ENCODE measurements at places on chromosomes 16 and 17. TPM values are rescaled to one million over a fixed set of nuclear protein-coding genes. Genes with fewer than 3 reads are reported as not detected.

The CNGB1 gene
- not detected for total RNA-seq

The TBC1D28 gene
- not detected for total RNA-seq

The EFNB3 gene
- not detected for total RNA-seq

- H3K27me3 ChIP-seq: no peaks in the 10 kb centered on the region
- no peaks in the 10 kb centered on the region for H3K36me3 ChIP-seq
- no peaks in the 10 kb centered on the region for H3K4me1 ChIP-seq
- no peak overlapping the region for H3K27ac ChIP-seq
- H3K4me3 ChIP-seq: no peak overlapping the region
- DNase-seq: no peak
These were observed 168.9 kb downstream of the GRIN2A start for GRCh38 chr16:10013364-10013763.

GRCh38 chr16:1176280-1176897 is 23.5 kb downstream of the CACNA1H start:
- H3K4me3 ChIP-seq: no peak overlapping the region
- H3K27ac ChIP-seq: no peak overlapping the region
- no peaks in the 10 kb centered on the region for H3K36me3 ChIP-seq
- no peaks in the 10 kb centered on the region for H3K27me3 ChIP-seq

- no peaks in the 10 kb centered on the region for H3K27me3 ChIP-seq
- H3K27ac ChIP-seq: no peak overlapping the region
- peaks cover 13% of the 10 kb centered on the region for H3K4me1 ChIP-seq
- DNase-seq: no peak
- no peaks in the 10 kb centered on the region for H3K36me3 ChIP-seq
These were observed 478.3 kb upstream of the ERCC4 start for GRCh38 chr16:13441675-13442074.

- no peak overlapping the region for H3K4me3 ChIP-seq
- no peak overlapping the region for H3K27ac ChIP-seq
- no peaks in the 10 kb centered on the region for H3K36me3 ChIP-seq
- DNase-seq: no peak
These were observed 372.7 kb upstream of the CDH11 start for GRCh38 chr16:65494609-65495008.

GRCh38 chr16:11511328-11511727 is 75.4 kb downstream of the LITAF start:
- no peak overlapping the region for H3K4me3 ChIP-seq
- no peak overlapping the region for H3K27ac ChIP-seq
- H3K27me3 ChIP-seq: no peaks in the 10 kb centered on the region
- DNase-seq: no peak
- peaks cover 6% of the 10 kb centered on the region for H3K4me1 ChIP-seq

DNA sequence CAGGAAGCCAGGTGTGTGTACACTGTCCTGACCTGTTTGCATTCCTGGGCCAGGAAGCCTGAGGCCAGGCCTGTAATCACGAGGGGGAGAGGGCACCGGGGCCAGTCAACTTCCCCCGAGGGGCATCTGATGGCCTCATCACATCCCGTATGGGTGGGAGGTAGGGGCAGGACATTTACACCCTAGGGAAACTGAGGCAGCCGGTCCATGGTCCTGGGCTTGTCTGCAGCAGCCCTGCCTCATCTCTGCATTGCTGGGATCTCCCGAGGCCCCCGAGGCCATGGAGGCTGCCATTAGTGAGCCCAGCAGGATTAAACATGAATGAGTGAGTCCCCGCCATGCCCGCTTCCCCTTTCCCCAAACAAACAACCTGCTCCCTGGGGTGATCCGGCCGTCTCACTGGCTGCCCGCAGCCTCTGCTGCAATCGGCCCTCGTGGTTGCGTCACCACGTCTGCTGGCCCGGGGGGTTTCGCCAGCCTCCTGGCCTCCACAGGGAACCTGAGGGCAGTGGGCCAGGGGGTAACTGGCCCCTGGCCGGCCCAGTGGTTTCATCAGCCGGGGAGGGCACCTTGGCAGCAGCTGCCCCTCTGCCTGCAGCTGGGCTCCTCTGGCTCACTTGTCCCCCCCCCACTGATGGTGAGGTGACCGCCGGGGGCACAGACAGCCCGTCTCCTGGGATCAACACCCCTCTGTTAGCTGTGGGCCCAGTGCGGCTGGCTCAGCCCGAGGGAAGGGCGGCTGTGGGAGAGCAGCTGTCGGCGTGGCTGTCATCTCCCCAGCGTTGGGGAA is 88.3 kb upstream of the GSE1 start:
- no peaks in the 10 kb centered on the region for H3K27me3 ChIP-seq
- H3K27ac ChIP-seq: no peak overlapping the region
- DNase-seq: no peak
- no peaks in the 10 kb centered on the region for H3K4me1 ChIP-seq

GRCh38 chr17:76266244-76266938 is 1.2 kb downstream of the UBALD2 start:
- H3K36me3 ChIP-seq: no peaks in the 10 kb centered on the region
- peak overlapping the region; percentile 99 for H3K27ac ChIP-seq
- H3K4me1 ChIP-seq: peaks cover 52% of the 10 kb centered on the region
- peak overlapping the region; percentile 84 for H3K4me3 ChIP-seq
- DNase-seq: no peak

DNA sequence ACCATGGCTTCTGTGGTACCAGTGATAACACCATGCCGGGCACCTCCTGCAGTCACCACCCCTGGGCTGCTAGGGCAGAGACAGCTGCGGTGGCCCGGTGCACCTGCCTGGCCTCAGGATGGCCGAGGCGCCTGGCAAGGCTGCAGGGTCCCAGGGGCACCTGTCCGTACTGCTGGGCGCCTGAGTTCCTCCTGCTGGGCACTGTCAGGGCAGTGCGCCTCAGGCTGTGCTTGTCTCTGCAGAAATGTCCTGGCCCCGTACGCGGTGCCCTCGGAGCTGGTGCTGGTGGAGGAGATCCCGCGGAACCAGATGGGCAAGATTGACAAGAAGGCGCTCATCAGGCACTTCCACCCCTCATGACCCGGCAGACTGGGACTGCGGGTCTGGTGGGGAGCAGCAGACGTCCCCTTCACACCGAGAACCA is 17.7 kb upstream of the CDH15 start:
- no peaks in the 10 kb centered on the region for H3K4me1 ChIP-seq
- no peak overlapping the region for H3K4me3 ChIP-seq
- H3K27ac ChIP-seq: no peak overlapping the region
- no peaks in the 10 kb centered on the region for H3K27me3 ChIP-seq

DNA sequence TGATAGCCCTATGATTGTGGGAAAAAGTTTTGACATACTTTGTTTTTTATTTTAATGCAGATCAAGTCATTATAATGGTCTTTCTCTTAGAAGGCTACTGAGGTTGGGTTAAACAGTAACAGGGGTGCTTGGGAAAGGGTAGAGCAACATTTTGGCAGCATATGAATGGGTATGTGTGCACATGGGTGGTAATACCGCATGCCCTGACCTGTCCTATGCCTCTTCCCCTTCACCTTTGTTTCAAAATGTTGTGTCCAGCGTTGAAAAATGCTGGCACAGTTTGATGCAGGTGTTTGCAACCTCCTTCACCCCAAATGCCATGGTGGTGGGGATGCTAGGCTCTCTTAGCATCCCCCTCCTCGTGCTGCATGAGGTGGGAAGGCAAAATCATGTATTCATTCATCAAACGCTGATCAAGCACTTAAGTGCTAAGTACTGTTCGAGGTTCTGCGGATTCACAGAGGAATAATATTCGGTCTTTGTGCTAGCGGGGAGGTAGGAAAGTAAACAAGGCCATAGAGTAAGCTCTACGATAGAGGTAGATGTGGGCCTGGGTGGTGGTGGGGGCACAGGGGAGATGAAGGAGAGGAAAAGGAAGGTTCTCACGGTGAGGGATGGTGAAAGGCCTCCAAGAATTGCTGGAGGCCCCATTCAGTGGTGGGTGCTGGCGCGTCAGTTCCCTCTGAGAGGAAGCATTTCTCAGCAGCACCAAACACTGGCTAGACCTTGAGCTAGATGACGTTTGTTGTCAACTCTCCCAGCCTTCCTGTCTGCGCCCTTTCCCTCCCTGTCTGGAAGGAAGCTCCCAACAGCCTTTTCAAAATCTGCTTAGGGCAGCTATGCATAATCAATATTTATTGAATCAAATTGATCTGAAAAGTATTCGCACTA is 13.3 kb upstream of the MARCHF10 start:
- H3K4me3 ChIP-seq: no peak overlapping the region
- H3K36me3 ChIP-seq: no peaks in the 10 kb centered on the region
- H3K27me3 ChIP-seq: no peaks in the 10 kb centered on the region
- DNase-seq: no peak
- no peak overlapping the region for H3K27ac ChIP-seq

Data from GM12878 (cell line).